CD4-positive, alpha-beta T cell treated with Interleukin-10 for 1 hour (primary cell): ENCODE measurements at places on chromosomes 6 and 20.

- DNase-seq = no peak
Observed at GRCh38 chr6:53326372-53327016, 22.3 kb downstream of the ELOVL5 start.

DNA sequence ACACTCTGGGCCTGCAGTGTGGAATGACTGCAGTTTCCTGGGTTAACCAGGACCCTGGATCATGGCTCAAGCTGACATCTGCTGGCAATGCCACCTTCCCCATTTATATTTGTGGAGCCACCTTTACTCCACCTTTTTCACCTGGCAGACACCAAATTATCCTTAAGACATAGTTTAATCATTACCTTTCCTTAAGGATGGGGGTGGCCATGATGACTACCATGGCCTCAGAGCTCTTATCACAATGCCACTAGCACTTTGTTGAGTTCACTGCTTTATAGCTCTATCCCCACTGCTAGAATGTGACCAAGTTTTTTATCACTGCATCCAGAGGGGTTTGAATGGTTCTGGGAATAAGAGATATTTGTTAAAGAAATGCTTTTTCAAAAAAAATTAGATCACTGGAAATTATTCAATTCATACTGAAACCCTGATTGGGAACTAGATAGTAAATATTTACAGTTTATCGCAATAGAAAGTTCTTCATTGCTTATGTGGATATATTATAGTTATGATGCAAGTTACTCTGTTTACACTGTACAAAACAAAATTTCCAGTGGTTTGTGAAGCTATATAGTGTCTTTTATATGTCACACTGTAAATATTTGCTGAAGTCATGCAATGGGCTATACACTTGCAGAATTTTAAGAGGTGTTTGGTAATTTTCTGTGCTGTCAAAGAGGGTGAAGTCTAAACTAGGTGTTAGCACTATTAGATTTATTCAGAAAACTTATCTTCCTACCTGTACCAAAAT lies 37.3 kb upstream of the IFNGR1 start:
- DNase-seq = no peak

- no peak for DNase-seq
Observed at GRCh38 chr6:119727504-119728219, 378.1 kb upstream of the MAN1A1 start.

- no peak for DNase-seq
Observed at GRCh38 chr6:111623046-111623718, 17.5 kb upstream of the TRAF3IP2 start.

DNA sequence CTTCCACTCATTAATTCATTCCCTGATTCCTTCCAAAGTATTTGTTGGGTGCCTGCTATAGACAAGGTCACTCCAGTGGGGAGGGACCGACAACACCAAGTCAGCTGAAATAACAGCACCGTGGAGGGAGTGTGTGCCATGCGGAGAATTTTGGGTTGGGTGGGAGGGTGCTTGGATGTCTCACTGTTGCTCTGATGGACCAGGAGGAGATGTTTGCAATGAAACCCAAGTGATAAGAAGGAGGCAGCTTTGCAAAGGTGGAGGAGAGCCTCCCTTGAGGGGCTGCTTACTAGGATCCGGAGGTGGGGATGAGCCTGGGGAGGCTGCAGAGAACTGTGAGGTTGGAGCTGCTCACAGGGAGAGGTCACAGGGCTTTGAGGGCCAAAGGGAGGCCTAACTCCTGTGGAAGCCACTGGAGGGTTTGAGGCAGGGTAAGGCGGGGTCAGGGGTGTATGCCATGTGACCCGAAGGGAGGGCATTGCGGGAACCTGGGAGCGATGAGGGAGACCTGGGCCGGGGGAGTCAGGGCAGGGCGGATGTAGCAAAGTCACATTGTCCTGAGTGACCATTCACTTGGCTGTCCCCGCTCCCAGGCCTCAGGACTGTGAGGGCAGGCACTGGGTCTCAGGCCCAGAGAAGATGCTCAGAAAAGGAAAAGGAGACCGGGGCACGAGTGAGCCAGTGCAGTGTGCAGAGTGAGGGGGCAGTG lies 124.5 kb downstream of the PHACTR3 start:
- DNase-seq = no peak

DNA sequence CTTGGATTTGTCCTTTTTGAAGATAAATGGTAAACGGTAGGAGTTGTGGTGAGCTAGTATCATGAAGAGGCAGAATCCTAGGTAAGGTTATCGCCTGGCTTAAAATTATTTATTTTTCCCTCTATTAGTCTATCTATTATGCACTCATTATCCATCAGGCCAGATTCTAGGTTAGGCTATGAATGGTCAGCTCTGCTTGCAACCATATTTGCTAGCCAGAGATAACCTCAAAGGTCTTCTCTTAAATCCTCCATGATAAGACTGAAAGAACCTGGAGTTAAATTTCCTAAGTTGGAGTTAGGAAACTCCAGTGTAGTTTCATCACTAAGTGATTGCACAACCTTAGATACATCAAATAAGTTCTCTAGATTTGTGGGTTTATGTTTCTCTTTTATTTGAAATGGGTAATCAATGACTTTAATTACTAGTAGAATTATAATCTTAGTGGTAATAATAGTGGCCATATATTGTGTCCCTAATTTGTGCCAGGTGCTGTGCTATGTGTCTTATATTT lies 302.1 kb upstream of the RUNX2 start:
- DNase-seq = no peak
